ENCODE measurements at places on chromosomes 4 and X. TPM values are rescaled to one million over a fixed set of nuclear protein-coding genes. Genes with fewer than 3 reads are reported as not detected.

The CXCL1 gene
- 1.5 TPM for total RNA-seq

The ITM2A gene
- total RNA-seq: 70.3 TPM

The NPNT gene
- total RNA-seq: 47.9 TPM

The GYPE gene
- 0.25 TPM for total RNA-seq

The PRDM8 gene
- total RNA-seq: 26.1 TPM

The VEGFD gene
- total RNA-seq: 0.25 TPM

The LEF1 gene
- 7.1 TPM for total RNA-seq

The CUL4B gene
- total RNA-seq: 47.9 TPM

The CTAG1B gene
- total RNA-seq: not detected

The CXCL11 gene
- not detected for total RNA-seq

The SLC10A4 gene
- 5.2 TPM for total RNA-seq

The MEPE gene
- 0.49 TPM for total RNA-seq

The CXorf49 gene
- not detected for total RNA-seq

The ANK2 gene
- 574 TPM for total RNA-seq

The CWH43 gene
- total RNA-seq: not detected

The FATE1 gene
- total RNA-seq: not detected

The ERVMER34-1 gene
- 0.98 TPM for total RNA-seq

The OTC gene
- total RNA-seq: under 0.01 TPM

The PSAPL1 gene
- total RNA-seq: under 0.01 TPM

The EVC2 gene
- total RNA-seq: 1.2 TPM

The C4orf54 gene
- total RNA-seq: under 0.01 TPM

The TMSB15C gene
- 35.7 TPM for total RNA-seq

The FDCSP gene
- not detected for total RNA-seq

The SASH3 gene
- total RNA-seq: 0.49 TPM

The PFKFB1 gene
- 0.25 TPM for total RNA-seq

The DDX53 gene
- total RNA-seq: not detected

The F9 gene
- total RNA-seq: not detected

The MND1 gene
- 5.7 TPM for total RNA-seq

The MAGEC3 gene
- 0.25 TPM for total RNA-seq

The PALLD gene
- 31.7 TPM for total RNA-seq

The ZMAT1 gene
- total RNA-seq: 12.5 TPM

The DDIT4L gene
- 0.25 TPM for total RNA-seq

The SLC7A11 gene
- total RNA-seq: 31.5 TPM

The NRK gene
- 0.25 TPM for total RNA-seq

The SPATA4 gene
- total RNA-seq: 0.49 TPM

The PPP2R2C gene
- 59.5 TPM for total RNA-seq

The NLRP2B gene
- total RNA-seq: 0.25 TPM

The FAM156B gene
- 14.0 TPM for total RNA-seq

The FAM47A gene
- not detected for total RNA-seq

The USP9X gene
- total RNA-seq: 210 TPM

The PAGE1 gene
- 0.49 TPM for total RNA-seq

The SLC25A43 gene
- total RNA-seq: 0.98 TPM

The RTL9 gene
- 0.25 TPM for total RNA-seq
